ENCODE measurements at places on chromosomes 4 and X.

DNA sequence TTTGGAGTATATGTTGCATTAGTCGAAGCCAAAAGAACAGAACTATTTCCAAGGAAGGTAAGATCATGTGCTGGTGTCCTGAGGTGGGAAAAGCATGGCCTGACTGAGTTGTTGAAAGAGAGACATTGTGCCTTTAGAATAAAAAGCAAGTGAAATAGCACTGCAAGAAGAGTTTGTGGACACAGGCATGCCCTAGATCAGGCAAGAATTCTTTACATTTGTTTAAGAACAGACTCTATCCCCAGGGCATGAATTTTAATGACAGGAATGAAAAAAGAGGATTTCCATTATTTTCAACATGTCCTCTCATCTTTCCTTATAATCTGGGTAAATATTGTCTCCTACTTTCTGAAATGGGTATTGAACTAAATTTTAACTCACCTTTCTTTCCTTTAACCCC, 516.2 kb upstream of the GALNT7 start:
- no peak for DNase-seq

DNA sequence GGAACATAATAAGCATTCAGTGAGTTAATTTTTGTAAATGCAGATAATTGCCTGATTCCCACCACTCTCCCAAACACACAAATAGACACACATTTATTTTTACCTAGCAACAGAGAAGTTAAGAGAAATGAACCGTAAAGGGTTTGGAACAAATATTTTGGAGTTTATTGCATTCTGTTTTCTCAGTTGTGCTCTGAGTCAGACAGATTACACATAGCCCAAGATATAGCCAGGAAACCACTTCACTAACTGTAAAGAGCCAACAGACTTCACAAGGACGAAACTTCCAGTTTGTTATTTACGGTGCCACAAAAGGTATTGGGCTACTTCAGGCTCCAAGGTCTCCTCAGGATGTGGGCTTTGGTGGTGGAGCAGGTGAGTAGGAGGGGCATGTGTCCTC, 217.0 kb downstream of the BMPR1B start:
- no peak for DNase-seq

GRCh38 chr4:130131536-130131935, 1035.6 kb downstream of the C4orf33 start:
- no peak for DNase-seq

DNA sequence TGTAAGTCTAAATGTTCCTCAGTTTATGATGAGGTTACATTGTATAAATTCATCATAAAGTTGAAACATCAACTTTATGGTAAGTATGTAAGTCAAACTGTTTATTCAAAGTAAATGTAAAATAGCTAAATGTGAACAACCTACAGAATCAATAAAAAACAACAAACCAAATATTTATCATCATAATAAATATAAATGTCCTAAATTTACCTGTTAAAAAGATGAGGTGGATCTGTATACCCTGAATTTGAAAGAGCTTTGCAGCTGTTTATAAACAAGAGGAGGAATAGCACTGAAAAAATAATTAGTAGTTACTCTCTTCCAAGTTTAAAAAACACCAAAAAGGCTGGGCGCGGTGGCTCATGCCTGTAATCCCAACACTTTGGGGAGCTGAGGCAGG, 13.7 kb downstream of the ABHD18 start:
- no peak for DNase-seq

- no peak for DNase-seq
These were observed 147.2 kb downstream of the GLRA3 start for GRCh38 chr4:174681723-174682300.

GRCh38 chr4:73343432-73343831, 60.7 kb upstream of the ALB start:
- no peak for DNase-seq

- no peak for DNase-seq
These were observed 192.9 kb downstream of the ARHGAP10 start for GRCh38 chr4:147924604-147925412.

- DNase-seq, result no peak
These were observed 99.5 kb downstream of the CXXC4 start for GRCh38 chr4:104395168-104395614.

DNA sequence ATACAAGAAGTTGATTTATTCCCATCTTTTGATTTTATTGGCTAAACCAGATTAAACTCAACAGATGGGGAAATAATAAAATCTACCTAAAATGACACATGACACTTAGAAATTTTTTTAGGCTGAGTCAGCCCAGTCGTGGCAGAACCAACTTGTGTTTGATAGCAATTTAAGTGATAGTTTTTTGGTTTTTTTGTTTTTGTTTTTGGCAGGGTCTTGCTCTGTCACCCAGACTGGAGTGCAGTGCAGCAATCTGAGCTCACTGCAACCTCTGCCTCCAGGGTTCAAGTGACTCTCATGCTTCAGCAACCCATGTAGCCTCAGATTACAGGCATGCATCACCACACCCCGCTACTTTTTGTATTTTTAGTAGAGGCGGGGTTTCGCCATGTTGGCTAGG, 370.3 kb upstream of the NOCT start:
- no peak for DNase-seq

- no peak for DNase-seq
These were observed 74.1 kb upstream of the TMEM164 start for GRCh38 chrX:109928596-109929335.

DNA sequence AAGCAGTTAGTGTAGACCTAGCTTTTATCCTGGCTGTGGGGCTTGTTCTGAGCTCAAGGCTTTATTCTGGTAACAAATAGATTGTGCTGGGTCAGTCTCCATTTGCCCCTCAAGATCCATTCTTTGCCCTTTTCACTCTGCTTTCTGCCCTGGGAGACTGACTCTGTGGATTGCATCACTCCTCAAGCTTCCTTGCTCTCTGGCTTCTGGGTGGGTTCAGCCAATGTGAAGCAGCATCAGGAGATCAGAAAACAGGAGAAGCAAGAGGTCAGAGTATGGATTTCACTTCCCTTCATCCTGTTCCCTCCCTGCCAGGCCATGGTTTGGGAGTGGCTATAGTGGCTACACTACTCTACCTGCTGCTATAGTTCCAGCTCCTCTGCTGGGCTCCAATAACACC, 184.1 kb upstream of the NDP start:
- peak; percentile 3 for DNase-seq

DNA sequence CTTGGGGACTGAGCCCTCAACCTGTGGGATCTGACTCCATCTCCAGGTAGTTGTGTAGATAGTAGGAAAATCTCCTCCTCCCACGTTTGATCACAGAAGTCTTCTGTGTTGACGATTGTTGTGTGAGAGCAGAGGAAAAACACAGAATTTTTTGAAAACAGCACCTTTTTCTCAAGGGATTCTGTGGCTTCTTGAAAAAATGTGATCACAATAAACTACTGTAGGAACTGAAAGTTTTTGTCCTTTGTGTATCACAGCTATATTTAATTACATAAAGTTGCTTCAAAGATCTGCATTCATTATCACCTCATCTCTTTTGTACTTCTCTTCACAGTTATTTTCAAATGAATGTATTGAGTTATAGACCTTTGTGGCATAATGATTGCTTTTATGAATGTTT, 85.1 kb downstream of the AFF1 start:
- no peak for DNase-seq

Data from MV-4-11 (cell line).